ENCODE measurements at places on chromosomes 1 and 21. TPM values are rescaled to one million over a fixed set of nuclear protein-coding genes. Genes with fewer than 3 reads are reported as not detected.

Gene B3GALT5
- not detected for total RNA-seq

Gene NPHS2
- total RNA-seq = not detected

Gene CFAP45
- 4.6 TPM for total RNA-seq

Gene CR1L
- not detected for total RNA-seq

Gene CYP2J2
- 0.67 TPM for total RNA-seq

Gene RAD54L
- 0.72 TPM for total RNA-seq

Gene RPL22
- total RNA-seq = 543 TPM

Gene PLEKHN1
- 4.3 TPM for total RNA-seq

Gene THEM5
- 0.89 TPM for total RNA-seq

Gene IBA57
- total RNA-seq = 16.3 TPM

Gene LRRN2
- total RNA-seq = not detected

Gene FCN3
- total RNA-seq = not detected

Gene DNM3
- total RNA-seq = 3.2 TPM

Gene NMNAT2
- not detected for total RNA-seq

Gene ANXA9
- not detected for total RNA-seq

Gene MYOG
- total RNA-seq = not detected

Gene WDR64
- 0.37 TPM for total RNA-seq

Gene LRRC8C
- 46.0 TPM for total RNA-seq

Gene CASZ1
- total RNA-seq = 21.2 TPM

Gene RGS16
- 23.4 TPM for total RNA-seq

Gene CA14
- total RNA-seq = not detected

Gene ZMYND12
- 0.68 TPM for total RNA-seq

Gene OR2AK2
- 0.37 TPM for total RNA-seq

Gene ACOT11
- 0.67 TPM for total RNA-seq

Gene WNT9A
- total RNA-seq = 0.18 TPM

Gene S100A1
- not detected for total RNA-seq

Gene DMRTA2
- total RNA-seq = not detected

Gene DEPDC1
- total RNA-seq = not detected

Gene KCND3
- 2.2 TPM for total RNA-seq

Gene RHD
- 5.0 TPM for total RNA-seq

Gene SLC35A3
- 20.4 TPM for total RNA-seq

Gene KCNQ4
- 0.17 TPM for total RNA-seq

Gene SPRR1B
- not detected for total RNA-seq

Gene IQCC
- total RNA-seq = 3.2 TPM

Gene VCAM1
- total RNA-seq = not detected

Gene FNDC7
- total RNA-seq = 0.18 TPM

Gene SPRR3
- not detected for total RNA-seq

Gene S100A5
- total RNA-seq = 1.1 TPM

Gene TRIM63
- not detected for total RNA-seq

Gene SLC35F3
- 0.10 TPM for total RNA-seq

Gene IFNLR1
- total RNA-seq = 1.3 TPM

Gene SH2D1B
- total RNA-seq = 0.13 TPM

Gene ASB17
- total RNA-seq = not detected

Gene DAB1
- 8.7 TPM for total RNA-seq

Gene FCRL1
- 22.4 TPM for total RNA-seq

Gene CELA2A
- not detected for total RNA-seq

Gene IPO9
- total RNA-seq = 24.0 TPM

Gene SSX2IP
- total RNA-seq = 6.6 TPM

Gene CATSPERE
- total RNA-seq = 0.18 TPM

Gene AUNIP
- total RNA-seq = not detected

Gene MAP3K21
- total RNA-seq = 1.9 TPM

Data from T-helper 17 cell (primary cell).